Neural progenitor cell (in vitro differentiated cells): ENCODE measurements at places on chromosomes 4 and X. TPM values are rescaled to one million over a fixed set of nuclear protein-coding genes. Genes with fewer than 3 reads are reported as not detected.

Gene AFM
- not detected in 2 replicates for total RNA-seq

Gene CD38
- 0.19 and 0.64 TPM in 2 replicates for total RNA-seq

Gene RNF128
- 0.06 TPM in 1 of 2 replicates, not detected in the other for total RNA-seq

Gene MAP3K15
- total RNA-seq, result 1.1 and 2.0 TPM in 2 replicates

Gene HSPA4L
- total RNA-seq, result 0.67 and 0.77 TPM in 2 replicates

Gene UGT2B15
- total RNA-seq, result not detected in 2 replicates

Gene ABLIM2
- 0.24 and 1.2 TPM in 2 replicates for total RNA-seq

Gene CHRDL1
- 15.0 and 15.5 TPM in 2 replicates for total RNA-seq

Gene DGKK
- 0.19 and 0.21 TPM in 2 replicates for total RNA-seq

Gene LGI2
- 0.56 and 0.99 TPM in 2 replicates for total RNA-seq

Gene SULT1E1
- not detected in 2 replicates for total RNA-seq
